ENCODE measurements at places on chromosomes 3 and 15.

DNA sequence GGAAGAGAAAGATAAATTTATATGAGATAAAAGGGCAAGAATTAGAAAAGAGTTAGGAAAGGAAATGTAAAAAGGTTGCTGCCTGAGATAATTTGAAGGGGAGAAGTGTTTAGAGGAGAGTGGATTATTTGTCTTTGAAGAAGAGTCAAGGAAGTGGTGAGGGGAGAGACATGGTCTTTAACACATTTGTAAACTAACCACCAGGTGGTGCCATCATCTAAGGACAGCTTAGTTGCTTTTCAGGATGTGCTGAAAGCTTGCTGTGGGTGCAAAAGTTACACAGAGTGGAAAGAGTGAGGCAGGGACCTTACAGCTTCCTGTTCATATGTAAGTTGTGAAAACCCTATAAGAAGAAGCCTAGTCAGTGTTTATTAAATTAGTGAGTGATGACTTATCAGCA lies 114.1 kb upstream of the DNAJC19 start:
- H3K27ac ChIP-seq: no peak overlapping the region
- no peaks in the 10 kb centered on the region for H3K36me3 ChIP-seq
- H3K4me3 ChIP-seq: no peak overlapping the region

DNA sequence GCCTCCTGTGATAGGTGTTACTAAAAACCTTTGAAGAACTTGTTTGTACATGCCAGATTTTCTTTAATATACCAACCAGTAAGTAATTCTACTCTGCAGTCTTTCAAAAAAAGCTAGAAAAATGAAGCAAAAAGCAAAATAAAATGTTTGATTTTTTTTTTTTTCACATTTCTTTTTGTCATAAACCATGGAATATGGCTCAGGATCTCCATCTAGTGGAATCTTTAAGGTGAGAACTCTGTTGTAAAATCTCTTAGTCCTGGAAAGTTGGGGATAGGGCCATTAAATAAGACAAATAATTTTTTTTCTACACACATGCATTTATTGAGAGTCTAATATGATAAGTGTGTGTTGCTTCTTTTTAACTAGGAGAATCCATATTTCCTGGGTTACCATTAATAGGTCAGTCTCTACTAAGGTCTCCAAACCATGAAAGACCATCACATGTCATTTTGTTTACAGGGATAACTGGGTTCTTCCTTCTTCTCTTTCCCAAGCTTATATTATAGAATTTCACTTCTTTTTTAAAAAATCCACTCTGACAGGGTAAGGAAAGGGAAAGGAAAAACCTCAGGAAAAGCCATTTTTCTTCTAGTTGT lies 84.6 kb downstream of the SLC9A9 start:
- H3K4me3 ChIP-seq: no peak overlapping the region
- no peak overlapping the region for H3K27ac ChIP-seq
- H3K4me1 ChIP-seq: peaks cover 7% of the 10 kb centered on the region
- H3K36me3 ChIP-seq: peaks cover 1% of the 10 kb centered on the region

DNA sequence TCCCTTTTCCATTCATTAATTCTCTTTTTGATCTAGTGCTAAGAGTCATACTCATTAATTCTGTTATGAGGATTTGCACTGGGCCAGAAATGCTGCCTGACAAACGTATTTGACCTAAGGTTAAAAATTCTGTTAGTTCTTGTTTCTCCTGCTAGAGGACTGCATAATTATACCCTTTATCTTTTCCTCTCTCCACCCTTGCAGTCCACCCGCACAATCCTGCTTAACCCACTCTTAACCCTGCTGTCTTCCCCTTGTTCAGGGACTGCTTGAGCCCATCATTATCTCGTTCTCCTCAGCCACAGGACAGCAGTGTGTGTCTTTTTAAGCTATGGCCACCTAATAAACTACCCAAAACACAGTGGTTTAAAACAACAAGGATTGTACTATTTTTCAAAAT lies 31.1 kb upstream of the DYNC1LI1 start:
- no peak overlapping the region for H3K27ac ChIP-seq
- no peak overlapping the region for H3K4me3 ChIP-seq
- H3K27me3 ChIP-seq: no peaks in the 10 kb centered on the region
- no peaks in the 10 kb centered on the region for H3K36me3 ChIP-seq
- DNase-seq: no peak
- H3K4me1 ChIP-seq: peaks cover 5% of the 10 kb centered on the region

- H3K4me1 ChIP-seq: peaks cover 11% of the 10 kb centered on the region
- peaks cover 26% of the 10 kb centered on the region for H3K36me3 ChIP-seq
- no peak overlapping the region for H3K27ac ChIP-seq
- H3K4me3 ChIP-seq: no peak overlapping the region
- DNase-seq: no peak
- no peaks in the 10 kb centered on the region for H3K27me3 ChIP-seq
Measured at GRCh38 chr15:71003319-71003718, 110.7 kb downstream of the LRRC49 start.

DNA sequence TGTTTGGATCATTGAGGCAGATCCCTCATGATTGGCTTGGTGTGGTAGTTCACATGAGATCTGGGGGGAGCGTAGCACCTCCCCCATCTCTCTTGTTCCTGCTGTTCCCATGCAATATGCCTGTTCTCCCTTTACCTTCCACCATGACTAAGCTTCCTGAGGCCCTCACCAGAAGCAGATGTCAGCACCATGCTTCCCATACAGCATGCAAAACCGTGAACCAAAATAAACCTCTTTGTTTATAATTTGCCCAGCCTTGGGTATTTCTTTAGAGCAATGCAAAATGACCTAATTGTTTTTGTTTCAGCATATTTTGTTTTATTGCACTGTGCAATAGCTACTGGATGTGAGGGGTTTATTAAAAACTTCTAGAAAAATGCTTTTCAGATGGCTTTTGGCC lies 56.6 kb upstream of the CHST2 start:
- H3K4me3 ChIP-seq: no peak overlapping the region
- H3K27me3 ChIP-seq: no peaks in the 10 kb centered on the region
- no peaks in the 10 kb centered on the region for H3K4me1 ChIP-seq
- H3K36me3 ChIP-seq: peaks cover 6% of the 10 kb centered on the region
- H3K27ac ChIP-seq: no peak overlapping the region

DNA sequence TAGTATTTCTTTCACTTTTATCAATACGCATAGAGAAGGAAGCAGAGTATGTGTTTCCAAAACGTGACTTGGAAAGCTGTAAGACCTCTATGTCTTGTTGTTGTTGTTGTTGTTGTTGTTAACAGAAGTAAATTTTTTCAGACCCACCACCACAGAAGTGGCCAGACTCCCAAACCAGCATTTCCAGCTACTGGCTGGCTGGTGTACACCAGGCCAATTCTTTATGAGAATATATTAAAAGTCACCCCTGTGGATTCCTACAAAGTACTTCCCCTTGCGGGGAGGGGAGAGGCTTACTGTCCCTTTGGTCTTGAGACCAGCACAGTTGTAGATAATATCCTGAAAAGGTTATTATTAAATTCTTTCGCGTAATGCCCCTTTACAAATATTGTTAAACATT lies 1.6 kb upstream of the FOXP1 start:
- DNase-seq: no peak
- H3K27ac ChIP-seq: peak overlapping the region; percentile 97
- H3K27me3 ChIP-seq: no peaks in the 10 kb centered on the region
- H3K4me3 ChIP-seq: peak overlapping the region; percentile 77
- H3K4me1 ChIP-seq: peaks cover 50% of the 10 kb centered on the region

- peaks cover 37% of the 10 kb centered on the region for H3K4me1 ChIP-seq
- no peaks in the 10 kb centered on the region for H3K27me3 ChIP-seq
- no peak overlapping the region for H3K27ac ChIP-seq
- DNase-seq: no peak
- H3K4me3 ChIP-seq: no peak overlapping the region
Measured at GRCh38 chr15:39282663-39283208, 298.1 kb upstream of the THBS1 start.

DNA sequence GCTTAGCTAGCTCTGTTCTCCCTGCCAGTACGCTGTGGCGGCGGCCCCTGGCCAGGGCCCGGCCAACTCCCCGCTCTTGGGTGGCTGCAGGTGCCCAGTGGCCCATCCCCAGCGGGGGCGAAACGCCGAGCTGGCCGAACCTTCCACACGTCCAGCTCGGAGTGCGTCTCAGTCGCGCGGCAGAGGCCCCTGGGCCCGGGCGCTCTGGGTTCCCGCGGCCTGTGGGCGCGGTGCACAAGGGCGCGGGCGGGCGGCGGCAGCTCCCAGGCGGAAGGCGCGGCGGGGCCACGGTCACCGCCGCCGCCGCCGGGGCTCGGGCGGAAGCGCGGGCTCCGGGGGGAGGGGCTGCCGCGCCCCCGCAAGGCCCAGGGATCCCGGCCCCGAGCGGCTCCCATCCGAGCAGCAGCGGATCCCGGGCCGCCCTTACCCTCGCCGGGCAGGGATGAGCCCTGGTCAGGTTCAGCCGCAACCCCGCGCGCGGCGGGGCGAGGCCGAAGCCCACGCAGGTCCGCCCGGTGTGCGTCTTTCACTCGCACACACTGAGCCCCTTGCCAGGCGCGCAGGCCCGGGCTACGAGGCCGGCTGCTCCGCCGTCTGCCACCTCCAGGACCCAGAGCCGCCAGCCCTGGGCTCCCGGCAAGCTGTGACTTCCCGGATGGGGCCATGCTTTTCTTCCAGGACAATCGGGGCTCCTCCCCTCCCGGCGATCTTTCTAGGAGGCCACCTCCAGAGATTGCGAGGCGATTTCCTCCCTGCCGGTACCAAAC lies 54.2 kb downstream of the CCDC54 start:
- peaks cover 21% of the 10 kb centered on the region for H3K4me1 ChIP-seq
- H3K27me3 ChIP-seq: no peaks in the 10 kb centered on the region
- H3K4me3 ChIP-seq: peak overlapping the region; percentile 93
- peak overlapping the region; percentile 96 for H3K27ac ChIP-seq
- DNase-seq: peak; percentile 34

DNA sequence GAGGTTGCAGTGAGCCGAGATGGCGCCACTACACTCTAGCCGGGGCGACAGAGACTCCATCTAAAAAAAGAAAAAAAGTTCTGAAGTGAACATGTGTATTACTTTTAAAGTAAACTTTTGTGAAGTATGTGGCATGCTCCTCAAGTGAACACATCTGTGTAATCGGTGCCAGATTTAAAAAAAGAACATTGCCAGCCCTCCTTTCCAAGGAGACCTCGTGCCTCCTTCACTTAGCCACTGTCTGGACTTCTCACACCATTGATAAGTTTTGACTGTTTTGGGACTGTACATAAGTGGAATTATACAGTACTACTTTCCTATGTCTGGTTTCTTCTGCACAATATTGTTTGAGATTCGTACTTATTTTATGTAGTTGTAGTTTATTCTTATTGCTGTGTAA lies 140.4 kb downstream of the UBE2E2 start:
- no peak overlapping the region for H3K4me3 ChIP-seq
- no peaks in the 10 kb centered on the region for H3K27me3 ChIP-seq
- no peak overlapping the region for H3K27ac ChIP-seq

DNA sequence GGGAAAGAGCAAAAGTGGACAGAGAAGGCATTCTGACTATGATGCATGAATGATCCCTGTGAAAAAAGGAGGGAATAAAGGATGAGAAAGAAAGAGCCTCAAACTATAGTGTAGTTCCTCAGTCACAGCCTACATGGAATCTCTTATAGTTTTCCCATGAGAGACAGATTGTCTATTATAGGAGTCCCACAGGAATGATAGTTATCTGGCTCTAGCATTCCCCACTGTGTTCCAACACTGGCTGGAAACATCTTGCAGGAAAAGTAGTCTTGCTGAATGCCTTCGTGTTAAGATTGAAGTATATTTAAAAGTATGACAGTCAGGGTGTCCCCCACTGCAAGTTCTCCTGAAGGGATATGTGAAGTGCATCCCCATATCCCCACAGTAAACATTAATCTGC lies 641.5 kb upstream of the NECTIN3 start:
- DNase-seq: no peak
- H3K4me1 ChIP-seq: no peaks in the 10 kb centered on the region
- no peak overlapping the region for H3K4me3 ChIP-seq
- H3K27ac ChIP-seq: no peak overlapping the region

GRCh38 chr15:42457445-42458442 lies 33.2 kb downstream of the ZNF106 start:
- peak overlapping the region; percentile 59 for H3K4me3 ChIP-seq
- H3K27ac ChIP-seq: peak overlapping the region; percentile 97
- peaks cover 15% of the 10 kb centered on the region for H3K4me1 ChIP-seq
- DNase-seq: peak; percentile 60

DNA sequence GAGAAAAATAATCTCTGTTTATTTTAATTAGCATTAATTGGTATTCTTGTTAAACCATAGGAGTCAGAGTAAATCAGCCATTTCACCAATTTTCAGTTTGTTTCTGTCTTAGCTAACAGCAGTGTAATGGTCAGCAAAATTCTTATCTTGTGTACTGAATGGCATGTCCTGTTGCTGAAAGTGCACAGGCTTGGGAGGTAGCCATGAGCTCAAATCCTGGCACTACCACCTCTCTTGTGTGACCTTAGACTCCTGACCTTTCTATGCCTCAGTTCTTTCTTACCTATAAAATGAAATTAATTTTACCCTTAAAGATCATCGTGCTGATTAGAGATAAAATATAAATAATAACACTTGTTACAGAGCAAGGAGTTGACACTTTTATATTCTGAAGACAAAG lies 35.8 kb downstream of the MLH1 start:
- no peaks in the 10 kb centered on the region for H3K27me3 ChIP-seq
- no peaks in the 10 kb centered on the region for H3K4me1 ChIP-seq
- DNase-seq: no peak
- H3K27ac ChIP-seq: no peak overlapping the region
- H3K36me3 ChIP-seq: peaks cover 39% of the 10 kb centered on the region
- H3K4me3 ChIP-seq: no peak overlapping the region

Measured in mesothelial cell of epicardium (in vitro differentiated cells).